ENCODE measurements at places on chromosomes 2 and 18.

- DNase-seq: no peak
Measured at GRCh38 chr2:43265421-43265820, 39.0 kb upstream of the ZFP36L2 start.

GRCh38 chr2:238236571-238236970 lies 3.3 kb downstream of the HES6 start:
- DNase-seq: no peak

GRCh38 chr2:15749460-15750432 lies 158.1 kb downstream of the DDX1 start:
- no peak for DNase-seq

DNA sequence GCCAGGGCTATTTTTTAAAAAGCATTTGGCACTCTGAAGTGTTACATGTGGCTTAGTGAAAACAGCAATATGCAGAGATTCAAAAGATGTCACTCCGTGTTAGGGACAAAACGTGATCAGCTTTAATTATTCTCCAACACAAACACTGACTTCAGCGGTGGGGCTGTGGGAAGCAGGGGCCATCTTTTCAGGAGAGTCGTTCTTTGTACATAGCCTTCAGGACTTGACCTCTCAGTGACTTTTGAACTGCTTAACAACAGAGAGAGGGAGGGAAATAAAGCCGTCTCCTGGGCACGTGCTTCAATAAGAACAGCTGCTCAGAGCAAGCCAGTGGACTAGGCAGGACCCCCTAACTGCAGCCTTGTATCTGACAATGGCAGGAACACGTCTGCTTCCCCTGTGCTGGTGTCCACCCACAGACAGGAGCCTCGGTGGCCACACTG lies 95.0 kb upstream of the HDAC4 start:
- DNase-seq: no peak

Measured in pons (tissue), 1 donor.